ENCODE measurements at places on chromosomes 13 and 19. TPM values are rescaled to one million over a fixed set of nuclear protein-coding genes. Genes with fewer than 3 reads are reported as not detected.

Gene RASIP1
- polyA plus RNA-seq: 0.41 TPM

Gene PRR20C
- polyA plus RNA-seq: not detected

Gene CILP2
- 1.9 TPM for polyA plus RNA-seq

Gene CATSPERD
- not detected for polyA plus RNA-seq

Gene PSG7
- polyA plus RNA-seq: 0.05 TPM

Gene KRTDAP
- not detected for polyA plus RNA-seq

Gene DMKN
- not detected for polyA plus RNA-seq

All from SK-N-SH (cell line).